ENCODE measurements at places on chromosomes 3 and 15. TPM values are rescaled to one million over a fixed set of nuclear protein-coding genes. Genes with fewer than 3 reads are reported as not detected.

Gene MED12L
- polyA plus RNA-seq, result 0.02 TPM

Gene ZNF774
- 0.29 TPM for polyA plus RNA-seq

Gene CDHR4
- polyA plus RNA-seq, result 0.06 TPM

Gene CERS3
- 0.06 TPM for polyA plus RNA-seq

Gene GRIP2
- polyA plus RNA-seq, result 2.5 TPM

Gene PPM1M
- 33.6 TPM for polyA plus RNA-seq

Gene ROPN1
- polyA plus RNA-seq, result not detected

Gene FMN1
- polyA plus RNA-seq, result 0.71 TPM

Gene NANOGP8
- polyA plus RNA-seq, result not detected

Gene KCNAB1
- polyA plus RNA-seq, result 5.6 TPM

Gene OR5K2
- not detected for polyA plus RNA-seq
